Thymus (tissue), 14 donors: ENCODE measurements at places on chromosomes 3 and 15. TPM values are rescaled to one million over a fixed set of nuclear protein-coding genes. Genes with fewer than 3 reads are reported as not detected.
A peak's percentile ranks its signal among the peaks of the same experiment; 100 is the strongest.

The IL17RB gene
- 0.80 TPM for total RNA-seq

The CPN2 gene
- total RNA-seq = 0.05 TPM

DNA sequence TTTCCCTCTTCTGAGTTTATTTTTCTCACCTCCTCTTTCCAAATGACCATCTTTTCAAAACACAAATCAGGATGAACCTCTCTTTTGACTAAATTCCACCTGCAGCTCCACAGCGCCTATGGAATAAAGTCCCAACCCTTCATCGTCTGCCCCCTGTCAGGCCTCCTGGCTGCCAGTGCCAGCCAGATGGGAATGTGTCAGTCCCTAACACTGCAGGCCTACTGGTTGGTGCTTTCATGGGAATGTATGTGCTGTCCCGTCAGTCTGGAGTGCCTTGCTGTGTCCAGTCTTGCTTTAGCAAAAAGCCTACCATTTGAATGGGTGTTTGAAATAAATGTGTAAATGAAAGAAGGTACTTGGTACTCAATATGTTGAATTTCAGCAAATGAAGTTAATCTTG, 310.1 kb downstream of the THSD4 start:
- no peaks in the 10 kb centered on the region for H3K27me3 ChIP-seq
- no peak overlapping the region for H3K4me3 ChIP-seq
- no peaks in the 10 kb centered on the region for H3K36me3 ChIP-seq
- DNase-seq = no peak
- H3K27ac ChIP-seq = no peak overlapping the region

- peaks cover 4% of the 10 kb centered on the region for H3K36me3 ChIP-seq
- H3K4me3 ChIP-seq = no peak overlapping the region
- H3K4me1 ChIP-seq = peaks cover 47% of the 10 kb centered on the region
- no peaks in the 10 kb centered on the region for H3K27me3 ChIP-seq
- no peak overlapping the region for H3K27ac ChIP-seq
- peak; percentile 53 for DNase-seq
These were observed 5.9 kb upstream of the CALML4 start for GRCh38 chr15:68210821-68211655.

DNA sequence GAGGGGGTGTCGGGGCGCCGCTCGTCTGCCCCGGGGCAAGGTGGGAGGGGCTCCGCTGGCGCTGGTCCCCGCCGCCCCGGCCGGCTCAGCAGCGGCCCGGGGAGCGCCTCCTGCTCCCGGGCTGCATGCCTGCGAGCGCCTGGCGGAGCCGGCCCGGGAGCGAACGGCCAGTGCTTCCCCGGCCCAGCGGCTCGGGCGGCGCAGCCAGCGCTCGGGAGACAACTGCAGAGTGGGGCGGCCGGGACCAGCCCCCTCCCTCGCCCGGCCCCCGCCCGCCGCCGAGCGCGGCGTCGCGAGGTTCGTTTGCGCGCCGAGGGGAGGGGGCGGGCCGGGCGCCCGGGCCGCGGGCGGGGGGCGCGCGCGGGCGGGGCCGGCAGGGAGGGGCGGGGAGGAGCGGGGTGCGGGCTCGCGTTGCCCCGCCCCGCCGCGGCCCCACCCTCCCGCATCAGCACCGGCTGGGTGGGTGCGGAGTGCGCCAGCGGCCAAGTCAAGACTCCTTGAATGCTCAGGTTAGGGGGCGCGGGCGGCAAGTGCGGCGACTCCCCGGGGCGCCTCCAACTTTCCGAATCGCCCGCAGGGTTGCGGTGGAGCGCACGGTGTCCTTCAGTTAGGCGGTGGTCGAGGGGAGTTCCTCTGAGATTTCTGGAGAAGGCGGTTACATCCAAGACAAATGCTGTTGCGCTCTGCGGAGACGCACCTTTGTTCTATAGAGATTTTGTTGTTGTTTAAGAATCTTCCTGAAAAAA, at the start of gene RGMA:
TSS of gene RGMA (minus strand) at position 231 of the 746 bp plus-strand sequence. CDS start 279 bp downstream, outside the sequence.
- no peaks in the 10 kb centered on the region for H3K36me3 ChIP-seq
- H3K4me1 ChIP-seq = peaks cover 14% of the 10 kb centered on the region
- H3K27me3 ChIP-seq = peaks cover 75% of the 10 kb centered on the region

- H3K27ac ChIP-seq = no peak overlapping the region
- H3K27me3 ChIP-seq = no peaks in the 10 kb centered on the region
- H3K4me3 ChIP-seq = no peak overlapping the region
- no peaks in the 10 kb centered on the region for H3K4me1 ChIP-seq
These were observed 139.6 kb upstream of the SKOR1 start for GRCh38 chr15:67685716-67686115.

DNA sequence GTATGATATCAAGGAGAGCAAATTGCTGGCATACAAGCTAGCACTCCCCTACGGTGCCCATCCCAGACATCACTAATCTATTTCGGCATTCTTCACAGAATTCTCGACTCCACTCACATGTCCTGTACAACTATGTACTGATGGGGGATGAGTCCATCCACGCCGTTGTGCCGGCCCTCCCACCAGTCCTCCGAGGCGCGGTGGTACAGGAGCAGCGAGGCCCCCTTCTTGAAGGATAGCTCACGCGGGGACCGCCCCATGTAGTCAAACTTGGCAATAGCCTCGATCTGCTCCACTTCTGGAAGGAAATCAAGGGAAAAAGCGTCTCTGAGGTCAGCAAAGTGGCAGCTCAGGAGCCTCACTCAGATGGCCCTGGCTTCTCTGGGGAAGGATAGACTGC, 31.0 kb upstream of the RAD18 start:
- no peak overlapping the region for H3K4me3 ChIP-seq
- H3K4me1 ChIP-seq = no peaks in the 10 kb centered on the region
- DNase-seq = no peak
